ENCODE measurements at places on chromosomes 3 and 15. TPM values are rescaled to one million over a fixed set of nuclear protein-coding genes. Genes with fewer than 3 reads are reported as not detected.

TMEM39A gene
- 68.7 TPM for total RNA-seq

IQSEC1 gene
- total RNA-seq: 16.0 TPM

REC114 gene
- not detected for total RNA-seq

SAMD7 gene
- not detected for total RNA-seq

SLC4A7 gene
- total RNA-seq: 450 TPM

TMEM207 gene
- total RNA-seq: not detected

ARNT2 gene
- total RNA-seq: 9.4 TPM

VIPR1 gene
- 5.6 TPM for total RNA-seq

HCN4 gene
- not detected for total RNA-seq

ILDR1 gene
- total RNA-seq: not detected

GPR62 gene
- not detected for total RNA-seq

SLC15A2 gene
- 0.18 TPM for total RNA-seq

SPTBN5 gene
- 0.57 TPM for total RNA-seq

HRG gene
- not detected for total RNA-seq

SLC24A5 gene
- total RNA-seq: not detected

All from fibroblast of the aortic adventitia (primary cell).